Heart right ventricle (tissue), 16 donors: ENCODE measurements at places on chromosomes 1 and 21. TPM values are rescaled to one million over a fixed set of nuclear protein-coding genes. Genes with fewer than 3 reads are reported as not detected.

INTS3 gene
- 25.4 TPM for total RNA-seq

DNA sequence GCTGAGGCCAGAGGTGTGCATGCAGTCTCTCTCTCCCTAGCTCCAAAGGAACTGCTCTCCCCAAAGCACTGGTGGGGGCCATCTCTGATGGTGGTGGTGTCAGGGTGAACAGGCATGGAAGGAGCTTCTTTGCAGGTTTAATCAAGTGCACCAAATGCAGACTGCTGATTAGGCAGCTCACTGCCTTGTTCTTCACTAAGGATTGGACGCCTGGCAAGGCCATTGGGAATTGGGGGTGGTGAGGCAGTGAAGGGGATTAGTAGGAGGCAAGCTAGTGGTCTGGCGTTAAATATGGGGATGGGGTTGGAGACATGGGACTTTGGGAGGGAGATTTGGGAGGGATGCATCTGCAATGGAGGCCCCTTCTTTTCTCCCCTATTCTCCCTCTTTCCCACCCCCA is 1.5 kb downstream of the CACNA1E start:
- no peaks in the 10 kb centered on the region for H3K36me3 ChIP-seq
- H3K27me3 ChIP-seq: peaks cover 96% of the 10 kb centered on the region
- H3K4me3 ChIP-seq: no peak overlapping the region
- H3K27ac ChIP-seq: no peak overlapping the region
- no peak for DNase-seq

GRCh38 chr1:99655376-99655775 is 9.5 kb downstream of the PALMD start:
- H3K27me3 ChIP-seq: no peaks in the 10 kb centered on the region
- no peak overlapping the region for H3K4me3 ChIP-seq
- H3K36me3 ChIP-seq: no peaks in the 10 kb centered on the region
- peaks cover 99% of the 10 kb centered on the region for H3K4me1 ChIP-seq

- H3K4me1 ChIP-seq: no peaks in the 10 kb centered on the region
- DNase-seq: no peak
- no peaks in the 10 kb centered on the region for H3K36me3 ChIP-seq
- peak overlapping the region; percentile 69 for H3K27ac ChIP-seq
Observed at GRCh38 chr1:113859478-113860175, 11.9 kb downstream of the PTPN22 start.

- peak overlapping the region; percentile 73 for H3K4me3 ChIP-seq
- peaks cover 23% of the 10 kb centered on the region for H3K4me1 ChIP-seq
- H3K27me3 ChIP-seq: peaks cover 20% of the 10 kb centered on the region
- peak overlapping the region; percentile 79 for H3K27ac ChIP-seq
- no peaks in the 10 kb centered on the region for H3K36me3 ChIP-seq
Observed at GRCh38 chr1:153679337-153680119, 1.0 kb downstream of the NPR1 start.
